ENCODE measurements at places on chromosomes 16 and 17.
A peak's percentile ranks its signal among the peaks of the same experiment; 100 is the strongest.

DNA sequence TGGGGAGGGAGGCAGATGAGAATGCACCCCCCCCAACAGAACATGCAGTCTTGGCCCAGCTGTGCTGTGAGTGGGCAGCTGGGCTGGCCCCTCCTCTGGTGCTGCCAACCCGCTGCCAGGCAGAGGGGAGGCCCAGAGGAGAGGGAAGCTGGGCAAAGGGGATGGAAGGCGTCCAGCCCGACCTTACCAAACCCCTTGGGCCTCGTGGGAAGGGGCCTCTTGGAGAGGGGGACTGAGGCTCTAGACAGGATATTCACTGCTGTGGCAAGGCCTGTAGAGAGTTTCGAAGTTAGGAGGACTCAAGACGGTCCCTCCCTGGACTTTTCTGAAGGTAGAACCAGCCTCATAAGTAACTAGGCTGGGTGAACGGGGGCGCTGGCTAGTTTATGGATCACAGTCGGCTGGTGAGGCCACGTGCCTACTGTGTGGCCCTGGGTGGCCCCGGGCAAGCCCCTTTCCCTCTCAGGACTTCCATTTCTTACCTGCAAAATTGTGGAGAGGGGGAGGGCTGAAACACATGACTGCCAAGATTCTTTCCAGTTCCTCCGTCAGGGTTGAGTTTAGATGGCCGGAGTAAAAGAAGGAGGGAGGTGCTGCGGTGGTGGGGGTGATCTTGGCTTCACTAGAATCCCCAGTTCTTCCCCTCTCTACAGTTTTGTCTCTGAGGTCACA lies 857 bp upstream of the STAT5A start:
- DNase-seq: no peak

DNA sequence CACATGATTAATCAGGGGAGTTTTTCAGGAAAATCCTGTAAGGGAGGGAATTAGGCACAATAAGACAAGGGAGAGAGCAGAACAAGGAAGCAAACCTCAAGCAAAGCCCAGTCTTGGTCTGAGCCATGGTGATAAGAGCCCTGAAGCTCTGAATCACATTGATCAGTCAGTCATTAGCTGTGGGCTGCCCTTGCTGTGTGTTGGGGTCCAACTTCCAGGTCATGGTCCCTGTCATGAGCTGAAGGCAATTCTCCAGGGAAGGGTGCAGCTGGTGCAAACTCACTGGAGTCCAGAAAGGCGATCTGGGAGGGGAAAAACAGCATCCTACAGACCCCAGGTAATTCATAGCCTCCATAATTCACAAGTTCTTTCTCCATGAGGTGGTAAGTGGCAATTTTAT lies 89.9 kb downstream of the CYLD start:
- DNase-seq: no peak

GRCh38 chr17:28892024-28892423 lies 5.5 kb downstream of the FLOT2 start:
- no peak for DNase-seq

DNA sequence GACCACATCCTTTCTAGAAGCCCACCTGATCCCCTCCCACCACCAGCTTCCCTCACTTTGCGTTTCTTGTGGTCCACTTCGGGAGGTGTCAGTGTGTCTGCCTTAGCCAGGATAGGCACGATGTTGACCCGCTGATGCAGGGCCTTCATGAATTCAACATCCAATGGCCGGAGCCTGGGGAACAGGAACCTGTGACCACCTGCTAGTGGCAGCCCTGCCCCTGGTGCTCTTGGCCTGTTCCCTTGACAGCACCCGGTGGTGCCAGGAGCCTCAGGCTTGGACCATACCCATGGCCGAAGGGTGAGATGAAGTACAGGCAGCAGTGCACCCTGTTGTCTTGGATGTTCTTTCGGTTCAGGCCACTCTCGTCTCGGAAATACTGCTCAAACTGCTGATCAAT lies 7.2 kb upstream of the MTMR4 start:
- DNase-seq: no peak

GRCh38 chr16:56057151-56057550 lies 134.1 kb upstream of the GNAO1 start:
- no peak for DNase-seq

DNA sequence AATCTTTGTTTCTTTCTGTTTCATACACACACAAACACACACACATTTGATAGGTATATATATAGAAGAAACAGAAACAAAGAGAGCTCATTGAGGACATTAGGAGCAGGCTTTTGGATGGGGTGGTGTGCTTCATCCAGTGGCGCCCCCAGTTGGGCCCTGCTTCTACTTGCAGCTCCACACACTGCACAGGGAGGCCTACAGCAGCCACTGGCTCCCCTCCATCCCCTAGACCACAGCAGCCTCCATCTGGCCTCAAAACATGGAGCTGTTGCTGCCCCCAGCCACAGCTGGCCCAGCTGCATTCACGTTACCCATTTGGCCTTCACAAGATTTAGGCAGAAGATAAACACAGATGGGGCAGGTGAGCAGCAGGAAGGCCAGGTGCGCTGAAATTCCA lies 33.1 kb upstream of the NF1 start:
- DNase-seq: no peak

GRCh38 chr16:27346819-27347218 lies 33.0 kb downstream of the IL4R start:
- DNase-seq: no peak

DNA sequence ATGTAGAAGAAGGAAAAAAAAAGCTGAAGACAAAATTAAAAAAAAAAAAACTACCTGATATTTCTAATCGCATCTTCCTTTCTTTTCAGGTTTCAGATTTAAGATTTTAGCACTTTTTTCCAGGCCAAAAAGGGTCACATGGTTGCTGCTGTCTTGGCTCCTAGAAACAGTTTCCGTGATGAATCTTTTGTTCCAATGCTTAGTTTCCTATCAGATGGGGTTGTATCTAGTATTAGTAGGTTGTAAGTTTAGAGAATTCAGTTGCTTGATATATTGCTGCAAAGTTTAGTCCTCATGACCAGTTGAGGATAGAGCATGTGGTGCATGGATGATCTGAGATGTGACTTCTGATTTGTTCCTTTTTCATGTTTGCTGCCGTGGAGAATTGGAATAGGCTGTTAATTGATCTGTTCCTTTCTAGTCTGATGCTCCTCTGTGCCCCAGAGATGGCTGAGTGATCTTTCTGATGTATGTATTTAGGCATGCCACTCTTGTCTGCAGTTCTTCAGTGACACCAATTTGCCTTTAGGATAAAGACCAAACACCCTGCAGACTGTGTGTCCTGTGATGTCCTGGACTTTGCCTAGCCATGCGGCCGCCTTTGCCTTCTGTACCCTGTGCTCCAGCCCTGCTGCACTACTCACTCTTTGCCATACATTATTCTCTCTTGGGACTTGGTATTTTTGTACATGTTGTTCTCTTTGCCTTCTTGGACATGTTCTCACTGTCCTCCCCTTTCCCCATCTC lies 94.0 kb downstream of the MRTFB start:
- no peak for DNase-seq

DNA sequence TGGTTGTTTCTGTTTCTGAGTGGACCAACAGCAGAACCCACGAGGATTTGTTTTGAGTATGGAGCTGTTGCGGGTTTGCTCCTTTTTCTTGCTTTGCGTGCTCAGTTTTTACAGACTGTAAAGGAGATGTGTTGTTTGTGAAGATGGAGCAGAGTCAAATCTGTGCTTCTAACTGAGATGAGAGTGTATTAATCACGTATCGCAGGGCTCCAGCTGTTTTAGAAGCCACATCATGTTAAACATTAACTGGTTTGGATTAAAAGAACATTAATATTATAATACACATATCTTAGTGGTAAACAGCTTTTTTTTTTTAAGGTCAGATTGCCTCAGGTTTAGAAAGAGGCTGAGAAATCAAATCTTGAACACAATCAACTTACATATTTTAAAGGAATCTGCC lies 69.4 kb downstream of the YPEL2 start:
- no peak for DNase-seq

- DNase-seq: no peak
Measured at GRCh38 chr17:9615486-9615885, 29.8 kb upstream of the USP43 start.

- DNase-seq: peak; percentile 68
Measured at GRCh38 chr17:75012346-75013091, at the start of gene MRPL58. Gene MRPL58 (plus strand): TSS chr17:75012670. CDS start chr17:75012687, 17 bp downstream.

GRCh38 chr17:32927201-32927723 lies 691 bp upstream of the TMEM98 start:
- DNase-seq: no peak

- DNase-seq: no peak
Measured at GRCh38 chr17:42687707-42688320, 5.5 kb downstream of the CNTNAP1 start.

DNA sequence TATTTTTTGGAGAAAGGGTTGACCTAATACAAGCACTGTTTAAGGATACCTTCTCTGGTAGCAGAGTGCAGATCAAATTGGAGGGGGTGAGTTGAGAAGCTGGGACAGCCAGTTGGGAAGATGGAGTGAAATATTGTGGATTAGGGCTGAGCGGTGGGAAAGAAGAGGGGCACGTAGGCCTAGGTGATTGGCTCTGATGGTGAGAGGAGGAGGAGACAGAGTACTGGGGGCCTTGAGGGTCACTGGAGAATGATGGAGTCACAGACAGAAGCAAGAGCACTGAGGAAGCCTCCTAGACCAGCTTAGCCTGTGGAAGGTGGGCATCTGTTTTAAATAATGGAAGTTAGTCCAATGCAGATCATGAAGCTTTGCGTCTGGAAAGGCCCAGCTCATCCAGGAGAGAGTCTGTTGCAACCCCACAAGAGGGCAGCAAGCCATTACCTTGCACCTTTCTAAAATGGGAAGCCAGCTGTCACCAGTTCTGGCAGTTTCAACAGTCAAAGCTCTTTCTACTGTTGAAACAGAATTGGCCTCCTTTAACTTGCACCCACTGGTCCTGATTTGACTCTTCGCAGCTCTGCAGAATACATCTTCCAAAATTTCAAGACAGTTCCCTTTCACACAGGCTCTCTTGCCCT lies 11.8 kb downstream of the SLC9A5 start:
- DNase-seq: no peak

GRCh38 chr16:2955438-2955778 lies 8.7 kb upstream of the KREMEN2 start:
- no peak for DNase-seq

DNA sequence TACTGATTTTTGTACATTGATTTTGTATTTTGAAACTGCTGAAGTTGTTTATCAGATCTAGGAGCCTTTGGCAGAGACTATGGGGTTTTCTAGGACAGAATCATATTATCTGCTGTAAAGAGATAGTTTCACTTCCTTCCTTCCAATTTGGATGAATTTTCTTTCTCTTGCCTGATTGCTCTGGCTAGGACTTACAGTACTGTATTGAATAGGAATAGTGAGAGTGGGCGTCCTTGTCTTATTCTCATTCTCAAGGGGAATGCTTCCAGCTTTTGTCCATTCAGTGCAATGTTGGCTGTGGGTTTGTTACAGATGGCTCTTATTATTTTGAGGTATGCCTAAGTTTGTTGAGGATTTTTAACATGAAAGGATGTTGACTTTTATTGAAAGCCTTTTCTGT lies 290.1 kb downstream of the MAP2K4 start:
- DNase-seq: no peak

DNA sequence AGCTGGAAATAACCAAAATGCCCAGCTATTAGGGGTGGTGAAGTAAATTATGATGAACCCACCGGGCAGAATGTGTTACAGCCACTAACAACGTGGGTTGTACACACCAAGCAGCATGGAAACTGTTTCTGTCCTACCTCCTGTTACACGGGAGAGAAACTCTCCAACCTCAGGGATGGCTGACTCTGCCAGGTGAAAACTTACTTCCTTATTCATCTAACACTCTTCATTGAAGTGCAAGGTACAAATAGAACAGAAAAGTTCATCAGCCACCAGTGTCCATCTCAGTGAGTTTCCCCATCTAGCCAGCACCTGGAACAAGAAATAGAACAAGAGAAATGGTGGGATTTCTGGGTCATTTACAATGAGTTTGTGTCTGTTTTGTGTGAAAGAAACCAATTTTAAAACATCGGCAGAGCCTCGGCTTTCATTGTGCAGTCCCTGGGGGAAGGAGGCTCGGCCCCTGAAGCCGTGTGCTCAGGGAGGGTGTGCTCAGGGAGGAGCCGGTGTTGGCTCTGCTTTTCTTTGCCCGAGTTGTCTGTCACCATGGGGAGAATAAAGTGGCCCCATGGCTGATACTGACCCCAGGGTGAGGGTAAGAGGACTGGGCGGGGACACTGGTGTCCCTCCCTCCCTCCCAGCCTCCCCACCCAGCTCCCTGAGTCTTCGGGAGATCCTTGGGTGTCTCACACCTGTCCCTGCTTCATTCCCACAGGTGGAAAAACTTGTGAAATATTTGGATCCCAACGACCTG lies 39.8 kb downstream of the RAB11FIP4 start:
- DNase-seq: no peak

- DNase-seq: no peak
Measured at GRCh38 chr16:81846105-81846504, 67.0 kb downstream of the PLCG2 start.

DNA sequence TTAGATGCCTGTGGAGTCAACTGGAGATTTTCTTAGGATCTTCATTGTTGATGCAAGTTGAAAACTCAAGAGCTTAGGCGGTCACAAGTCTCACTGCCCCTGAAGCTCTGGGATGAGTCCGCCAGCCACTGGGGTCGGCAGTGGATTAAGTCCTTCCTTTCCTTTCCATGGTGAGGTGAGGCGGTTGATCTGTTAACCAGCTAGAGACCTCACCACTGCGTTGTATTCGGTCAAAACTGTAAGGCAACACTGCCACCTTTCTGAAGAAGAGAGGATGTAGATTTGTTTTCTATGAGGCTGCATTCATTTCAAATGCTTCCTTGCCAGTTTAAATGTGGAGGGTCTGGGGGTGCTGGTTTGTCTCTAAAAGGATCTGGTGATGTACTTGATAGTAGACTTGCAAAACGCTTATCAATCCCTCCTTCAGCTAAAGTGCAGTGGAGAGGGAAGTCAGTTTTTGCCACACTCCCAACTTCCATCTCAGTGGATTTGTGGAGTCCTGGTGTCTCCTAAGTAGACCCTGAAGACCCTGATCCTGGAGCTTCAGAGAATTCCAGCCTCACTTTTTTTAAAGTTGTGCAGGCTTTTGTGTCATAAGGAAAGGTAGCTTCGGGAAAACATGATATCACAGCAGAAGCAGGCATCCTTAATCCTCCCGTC lies 1.7 kb downstream of the MYOCD start:
- no peak for DNase-seq

All from stimulated activated CD8-positive, alpha-beta memory T cell treated with anti-CD3 and anti-CD28 coated beads, Interleukin-12 subunit alpha, Interleukin-12 subunit beta, amount 100 ng/mL, for 1 hour (primary cell).